ENCODE measurements at places on chromosomes 6 and 20.
A peak's percentile ranks its signal among the peaks of the same experiment; 100 is the strongest.

DNA sequence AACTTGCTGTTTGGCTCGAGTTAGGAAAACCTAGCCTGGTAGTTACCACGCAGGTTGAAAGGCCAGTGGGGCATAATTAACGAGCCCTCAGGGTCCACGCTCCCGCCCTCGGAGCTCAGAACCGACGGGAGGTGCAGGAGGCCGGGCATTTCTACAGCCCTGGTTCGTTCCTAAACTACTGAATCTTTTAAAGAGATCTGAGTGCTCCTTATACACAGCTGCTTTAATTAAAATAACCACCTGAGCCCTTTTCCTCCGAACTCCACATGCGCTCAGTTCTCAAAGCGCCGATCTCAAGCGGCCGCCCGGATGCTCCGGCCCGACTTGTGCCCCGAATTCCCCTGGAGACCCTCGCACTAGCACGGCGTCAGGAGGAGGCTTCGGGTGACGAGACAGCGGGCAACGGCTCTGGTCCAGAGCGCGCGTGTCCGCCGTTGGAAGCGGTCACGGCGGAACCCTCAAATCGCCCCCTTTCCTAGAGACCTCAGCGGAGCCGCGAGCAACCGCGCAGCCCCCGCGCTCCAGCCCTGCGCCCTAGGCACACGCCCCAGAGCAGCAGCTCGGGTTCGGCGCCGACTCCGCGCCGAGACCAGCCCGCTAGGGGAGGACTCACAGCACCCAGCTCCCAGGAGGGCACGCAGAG is 397 bp downstream of the WDR27 start:
- DNase-seq, result no peak

DNA sequence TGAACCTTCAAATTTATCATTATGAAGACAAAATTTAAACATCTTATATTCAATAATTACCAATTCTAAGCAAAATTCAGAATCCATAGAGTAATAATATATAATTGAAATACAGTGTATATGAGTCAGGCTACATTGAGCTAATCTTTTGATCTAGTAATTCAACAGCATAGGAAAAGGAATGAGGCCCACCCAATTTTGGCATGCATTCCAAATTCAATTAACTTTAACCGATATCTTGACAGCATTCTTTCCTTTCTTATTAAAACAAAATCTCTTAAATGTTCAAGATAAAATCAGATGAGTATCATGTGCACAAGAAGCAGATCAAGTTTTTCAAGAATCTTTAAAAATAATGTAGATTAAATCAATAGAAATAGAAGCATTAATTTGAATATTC is 132.9 kb upstream of the QKI start:
- DNase-seq, result no peak

GRCh38 chr6:43052842-43053544 is 658 bp downstream of the CUL7 start:
- no peak for DNase-seq

GRCh38 chr6:5811997-5812396 is 194.7 kb downstream of the NRN1 start:
- no peak for DNase-seq

DNA sequence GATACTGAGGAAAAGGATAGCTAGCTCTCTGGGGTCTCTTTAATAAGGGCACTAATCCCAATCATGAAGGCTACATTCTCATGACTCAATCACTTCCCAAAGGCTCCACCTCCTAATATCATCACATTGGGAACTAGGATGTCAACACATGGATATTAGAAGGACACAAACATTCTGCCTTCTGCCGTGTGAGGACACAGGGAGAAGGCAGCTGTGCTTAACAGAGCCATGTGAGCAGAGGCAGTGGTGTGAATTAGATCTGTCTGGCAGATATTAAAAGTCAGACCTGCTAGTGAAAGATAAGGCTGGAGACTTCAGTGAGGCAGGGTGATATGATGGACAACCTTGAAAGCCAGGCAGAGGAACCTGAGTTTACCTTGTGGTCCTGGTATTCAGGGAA is 341.9 kb downstream of the ARHGAP18 start:
- no peak for DNase-seq

GRCh38 chr6:30007132-30007764 is 53.8 kb upstream of the POLR1H start:
- peak; percentile 9 for DNase-seq

DNA sequence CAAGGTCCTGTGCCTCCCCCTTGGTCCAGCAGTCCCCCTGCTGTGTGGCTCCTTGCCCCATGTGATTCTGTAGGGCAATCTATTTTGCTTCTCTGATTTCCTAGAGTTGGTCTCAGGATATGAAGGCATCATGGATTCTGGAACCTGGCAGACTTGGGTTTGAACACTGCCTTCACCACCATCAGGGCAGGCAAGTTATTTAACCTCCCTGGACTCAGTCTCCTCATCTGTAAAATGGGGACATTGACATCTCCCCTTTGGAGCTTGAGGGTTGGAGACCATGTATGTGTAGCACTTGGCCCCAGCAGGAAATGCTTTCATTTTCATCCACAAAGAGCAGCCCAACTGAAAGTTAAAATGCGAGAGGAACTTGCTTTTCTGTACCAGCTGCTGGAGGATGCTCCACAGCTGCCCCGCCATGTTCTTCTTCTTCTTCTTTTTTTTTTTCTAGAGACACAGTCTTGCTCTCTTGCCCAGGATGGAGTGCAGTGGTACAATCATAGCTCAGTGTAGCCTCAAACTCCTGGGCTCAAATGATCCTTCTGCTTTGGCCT is 6.7 kb downstream of the TOX2 start:
- no peak for DNase-seq

GRCh38 chr20:21100578-21101452 is 5.3 kb downstream of the LINC00237 start:
- DNase-seq, result peak; percentile 77

DNA sequence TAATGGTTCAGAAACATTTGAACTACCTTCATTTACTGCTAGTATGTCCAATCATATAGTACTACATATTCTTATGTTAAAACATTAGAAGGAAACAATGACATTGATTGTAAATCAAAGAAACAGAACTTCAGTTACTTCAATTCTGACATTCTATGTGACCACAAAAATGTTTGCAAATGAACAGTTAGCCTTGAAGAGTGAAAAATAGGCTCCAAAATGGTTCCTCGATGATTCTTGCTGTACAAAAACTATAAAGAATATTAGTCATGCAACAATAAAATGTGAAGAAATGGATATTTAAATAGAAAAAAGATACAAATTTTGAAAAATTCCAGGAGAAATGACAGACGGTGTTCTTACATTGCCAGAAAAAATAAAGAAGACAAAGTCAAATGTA is 686.9 kb downstream of the BCKDHB start:
- DNase-seq, result no peak

GRCh38 chr6:712805-713204 is 19.9 kb upstream of the EXOC2 start:
- no peak for DNase-seq

GRCh38 chr6:31826793-31827285 is 699 bp upstream of the HSPA1B start:
- peak; percentile 60 for DNase-seq

GRCh38 chr6:106128981-106129781 is 43.0 kb downstream of the PRDM1 start:
- no peak for DNase-seq

DNA sequence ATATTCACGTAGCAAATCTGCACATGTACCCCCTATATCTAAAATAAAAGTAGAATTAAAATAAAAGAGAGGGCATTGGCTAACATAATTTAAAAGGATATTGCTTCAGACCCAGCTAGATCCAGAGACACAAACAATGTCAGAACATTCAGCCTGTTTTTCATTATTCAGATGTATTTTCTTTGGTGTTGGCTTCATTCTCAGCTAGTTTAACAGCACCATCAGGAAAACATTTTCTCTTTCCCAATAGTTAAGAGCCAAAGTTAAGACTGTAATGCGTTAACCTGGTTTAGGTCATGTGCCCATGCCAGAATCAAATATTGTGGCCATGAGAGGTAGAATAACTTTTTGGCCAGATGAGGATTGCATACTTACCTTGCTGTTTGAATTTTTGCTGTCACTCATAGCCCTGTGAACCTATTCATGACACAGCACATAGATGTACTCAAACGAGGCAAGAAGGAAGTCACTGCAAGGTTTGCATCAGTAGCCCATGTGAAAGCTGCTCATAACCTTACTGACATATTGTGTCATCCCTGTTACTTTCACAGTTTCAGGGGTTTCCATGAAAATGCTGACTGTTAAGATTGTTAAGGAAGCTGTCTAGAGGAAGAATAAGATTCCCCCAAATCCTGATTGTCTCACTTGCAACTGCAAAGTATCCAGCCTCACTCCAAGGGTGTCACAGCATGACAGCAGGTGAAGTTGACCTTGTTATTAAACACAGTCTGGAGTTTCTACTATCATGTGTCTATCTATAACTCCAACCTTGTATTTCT is 233.1 kb downstream of the PACRG start:
- DNase-seq, result no peak

- DNase-seq, result no peak
Observed at GRCh38 chr6:45667766-45668165, 290.0 kb upstream of the SUPT3H start.

GRCh38 chr6:51660767-51661166 is 426.6 kb downstream of the PKHD1 start:
- DNase-seq, result no peak

- DNase-seq, result no peak
Observed at GRCh38 chr6:118980063-118980462, 45.1 kb upstream of the MCM9 start.

GRCh38 chr20:52953020-52953419 is 19.1 kb upstream of the TSHZ2 start:
- DNase-seq, result no peak

- DNase-seq, result peak; percentile 98
Observed at GRCh38 chr6:34546551-34547321, 9.4 kb downstream of the SPDEF start.

DNA sequence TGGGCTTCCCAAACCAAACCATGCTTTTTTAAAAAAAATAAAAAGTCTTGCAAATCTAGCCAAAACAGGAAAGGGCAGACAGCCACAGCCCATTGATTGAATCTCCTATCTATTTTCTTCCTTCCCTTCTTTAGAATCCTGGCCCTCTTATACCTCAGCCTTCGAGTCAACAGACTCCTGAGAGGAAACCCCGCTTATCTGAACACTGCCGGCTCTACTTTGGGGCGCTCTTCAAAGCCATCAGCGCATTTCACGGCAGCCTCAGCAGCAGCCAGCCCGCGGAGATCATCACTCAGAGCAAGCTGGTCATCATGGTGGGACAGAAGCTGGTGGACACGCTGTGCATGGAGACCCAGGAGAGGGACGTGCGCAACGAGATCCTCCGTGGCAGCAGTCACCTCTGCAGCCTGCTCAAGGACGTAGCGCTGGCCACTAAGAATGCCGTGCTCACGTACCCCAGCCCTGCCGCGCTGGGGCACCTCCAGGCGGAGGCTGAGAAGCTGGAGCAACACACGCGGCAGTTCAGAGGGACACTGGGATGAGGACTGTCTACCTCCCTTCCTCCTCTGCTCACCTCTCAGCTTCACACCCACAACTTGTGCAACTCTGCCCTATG is 10.1 kb upstream of the RTF2 start:
- DNase-seq, result no peak

- no peak for DNase-seq
Observed at GRCh38 chr6:55668591-55668990, 89.6 kb upstream of the HMGCLL1 start.

GRCh38 chr20:45994761-45995493 is 13.8 kb upstream of the MMP9 start:
- DNase-seq, result no peak

DNA sequence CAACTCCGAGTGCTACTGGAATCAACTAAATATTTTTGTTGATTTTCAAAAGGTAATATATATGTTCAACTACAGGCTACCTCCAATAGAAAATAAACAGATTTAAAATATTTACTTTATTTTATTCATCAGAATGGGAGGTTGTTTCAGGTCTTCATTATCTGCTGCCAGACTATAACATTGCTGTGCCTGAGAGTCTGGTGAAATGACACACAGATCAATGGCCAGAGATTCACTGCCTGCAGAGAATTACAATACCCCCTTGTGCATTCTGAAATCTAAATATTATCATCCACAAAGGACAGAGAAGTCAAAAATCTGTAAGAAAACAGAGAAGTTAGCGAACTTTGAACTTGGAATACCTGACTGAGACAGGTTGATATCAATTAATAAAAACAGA is 667.8 kb upstream of the GJE1 start:
- no peak for DNase-seq

- no peak for DNase-seq
Observed at GRCh38 chr20:44696315-44696714, 18.9 kb upstream of the CCN5 start.

DNA sequence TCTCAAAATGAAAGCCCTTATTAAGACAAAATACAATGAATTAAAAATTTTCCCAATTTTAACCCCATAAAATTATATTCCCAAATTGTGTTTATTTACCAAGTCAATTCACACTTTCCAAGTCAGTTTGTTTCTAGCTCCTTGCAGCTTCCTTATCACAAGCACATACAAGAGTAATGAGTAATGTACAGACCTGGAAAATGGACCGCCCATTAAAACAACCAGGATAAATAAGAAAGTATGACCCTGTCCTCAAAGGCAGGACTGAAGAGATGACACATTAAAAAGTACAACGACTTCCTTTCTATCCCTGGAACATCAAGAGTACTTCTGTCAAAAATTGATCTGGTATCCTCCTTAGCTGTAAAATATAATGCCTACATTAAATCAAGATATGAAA is 47.1 kb upstream of the TMX4 start:
- no peak for DNase-seq

DNA sequence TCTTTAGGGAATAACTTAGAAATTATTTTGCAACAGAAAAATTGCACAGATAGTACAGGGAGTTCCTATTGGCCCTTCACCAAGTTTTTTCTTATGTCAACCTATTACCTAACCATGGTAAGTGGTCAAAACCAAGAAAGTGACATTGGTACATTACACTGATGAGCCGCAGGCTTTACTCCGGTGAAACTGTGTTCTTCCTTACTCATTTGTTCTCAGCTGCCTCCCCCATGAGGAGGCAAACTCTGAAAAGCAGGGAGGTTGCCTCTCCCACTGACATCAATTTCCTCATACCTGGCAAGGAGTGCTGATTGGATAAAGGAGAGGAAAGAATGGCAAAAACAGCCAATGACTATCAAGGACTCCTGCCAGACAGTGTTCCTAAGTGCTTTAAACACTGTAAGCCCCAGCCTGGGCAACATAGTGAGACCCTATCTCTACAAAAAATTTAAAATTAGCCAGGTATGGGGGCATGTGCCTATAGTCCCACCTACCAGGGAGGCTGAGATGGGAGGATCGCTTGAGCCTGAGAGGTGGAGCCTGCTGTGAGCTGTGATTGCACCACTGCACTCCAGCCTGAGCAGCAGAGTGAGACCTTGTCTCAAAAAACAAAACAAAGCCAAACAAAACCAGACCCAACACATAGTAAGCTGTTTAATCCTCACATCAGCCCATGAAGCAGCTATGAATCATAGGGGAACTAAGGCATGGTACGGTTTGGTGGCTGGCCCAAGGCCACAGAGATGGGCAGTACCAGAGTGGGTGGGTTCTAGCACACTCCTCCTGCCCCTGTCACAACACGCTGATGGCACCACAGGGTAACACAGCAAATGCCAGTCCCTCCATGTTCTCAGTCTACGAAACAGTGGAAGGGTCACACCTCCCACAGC is 24.7 kb downstream of the C20orf203 start:
- no peak for DNase-seq

Measured in COR-L47 (cell line).